Mesenteric fat pad (tissue), 1 donor: ENCODE measurements at places on chromosomes 12 and 14.
A peak's percentile ranks its signal among the peaks of the same experiment; 100 is the strongest.

- no peak for DNase-seq
These were observed 472.1 kb downstream of the BCL11B start for GRCh38 chr14:98799891-98800290.

GRCh38 chr12:8894378-8894777 is 19.9 kb upstream of the PHC1 start:
- DNase-seq = no peak

GRCh38 chr12:8817856-8818255 is 4.6 kb upstream of the A2ML1 start:
- DNase-seq = no peak

DNA sequence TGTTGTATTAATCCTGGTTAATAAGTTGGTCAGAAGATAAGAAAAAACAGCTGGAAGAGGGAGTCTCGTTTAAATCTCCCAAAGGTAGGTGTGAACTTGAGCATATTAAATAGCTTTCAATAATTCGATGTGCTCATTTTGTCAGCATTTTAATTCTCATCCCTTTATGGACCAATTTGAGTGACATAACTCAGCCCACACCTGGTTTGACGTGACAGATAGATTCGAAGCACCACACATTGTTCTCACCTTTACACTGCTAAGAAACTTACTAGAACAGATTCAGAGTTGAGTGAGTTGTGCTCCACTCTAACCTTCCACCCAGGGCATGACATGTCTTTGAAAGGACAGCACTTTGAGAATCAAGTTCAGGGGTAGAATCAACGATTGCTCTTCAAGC is 161.4 kb upstream of the GZMB start:
- no peak for DNase-seq

DNA sequence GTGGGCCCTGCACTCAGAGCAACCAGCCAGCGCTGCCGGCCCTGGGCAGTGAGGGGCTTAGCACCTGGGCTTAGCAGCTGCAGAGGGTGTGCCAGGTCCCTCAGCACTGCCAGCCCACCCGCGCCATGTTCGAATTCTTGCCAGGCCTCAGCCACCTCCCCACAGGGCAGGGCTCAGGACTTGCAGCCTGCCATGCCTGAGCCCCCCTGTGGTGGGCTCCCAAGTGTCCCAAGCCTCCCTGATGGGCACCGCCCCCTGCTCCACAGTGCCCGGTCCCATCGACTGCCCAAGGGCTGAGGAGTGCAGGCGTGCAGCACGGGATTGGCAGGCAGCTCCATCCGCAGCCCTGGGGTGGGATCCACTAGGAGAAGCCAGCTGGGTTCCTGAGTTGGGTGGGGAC is 98.0 kb upstream of the NID2 start:
- DNase-seq = no peak

GRCh38 chr12:101038289-101038871 is 171.7 kb downstream of the SLC5A8 start:
- DNase-seq = no peak

DNA sequence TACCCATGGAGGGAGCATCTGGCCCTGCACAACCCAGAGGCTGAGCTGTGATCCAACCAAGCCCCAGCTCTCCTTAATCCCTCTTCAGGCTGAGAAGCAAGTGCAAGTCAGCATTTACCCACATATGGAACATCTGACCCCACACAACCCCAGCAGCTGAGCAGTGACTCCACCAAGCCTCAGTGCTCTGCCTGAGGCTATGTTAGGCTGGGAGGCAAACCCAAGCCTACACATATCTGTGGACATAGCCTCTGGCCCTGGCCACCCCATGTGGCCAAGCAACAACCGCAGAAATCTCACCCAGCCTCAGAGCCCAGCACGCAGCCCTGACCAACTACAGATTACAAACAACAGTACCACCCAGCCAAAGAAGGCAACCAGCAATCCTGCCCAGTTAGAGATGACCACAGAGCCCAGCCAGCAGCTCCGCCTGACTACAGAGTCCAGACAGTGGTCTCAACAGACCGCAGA is 142.8 kb downstream of the NUAK1 start:
- no peak for DNase-seq

GRCh38 chr12:57844709-57845477 is 1.6 kb downstream of the CTDSP2 start:
- DNase-seq = no peak

DNA sequence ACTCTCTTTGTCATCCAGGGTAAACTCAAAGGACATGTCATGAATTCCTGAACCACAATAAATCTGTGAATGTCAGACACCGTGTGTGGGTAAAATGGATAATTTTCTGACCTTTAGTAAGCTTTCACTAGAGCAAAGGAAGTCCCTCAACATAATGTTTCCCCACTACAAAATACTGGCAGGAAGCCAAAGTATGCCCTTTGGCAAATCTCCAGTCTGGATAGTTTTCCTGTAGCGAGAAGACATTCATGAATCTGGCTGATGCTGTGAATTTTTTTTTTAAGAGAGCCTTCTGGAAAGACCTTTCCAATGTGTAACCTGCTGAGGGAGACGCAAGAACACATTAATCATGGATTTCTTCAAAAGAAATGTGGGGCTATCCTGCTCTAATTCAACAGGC is 389.6 kb upstream of the DDHD1 start:
- DNase-seq = no peak

DNA sequence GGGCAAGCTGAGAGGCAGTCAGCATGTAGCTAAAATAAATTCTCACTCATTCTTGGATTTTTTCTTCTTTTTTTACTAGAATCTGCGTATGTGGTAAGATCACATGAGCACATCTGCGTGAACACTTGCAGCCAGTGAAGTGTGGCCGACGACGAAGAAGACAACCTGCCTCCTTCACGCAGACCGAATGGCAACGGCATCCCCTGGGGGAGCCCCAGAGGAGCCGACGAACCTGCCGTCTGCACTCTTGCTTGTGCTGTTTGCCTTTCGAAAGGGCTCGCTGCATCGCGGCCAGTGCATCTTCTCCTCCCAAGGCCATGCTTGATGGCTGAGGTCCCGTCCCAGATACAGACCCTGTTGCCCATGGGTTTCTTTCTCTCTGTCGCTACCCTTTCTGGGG is 113.8 kb downstream of the KCNK10 start:
- DNase-seq = no peak

- no peak for DNase-seq
These were observed 171.0 kb upstream of the LHX5 start for GRCh38 chr12:113642672-113643071.

- DNase-seq = no peak
These were observed 49.9 kb downstream of the TSPAN8 start for GRCh38 chr12:71107936-71108335.

DNA sequence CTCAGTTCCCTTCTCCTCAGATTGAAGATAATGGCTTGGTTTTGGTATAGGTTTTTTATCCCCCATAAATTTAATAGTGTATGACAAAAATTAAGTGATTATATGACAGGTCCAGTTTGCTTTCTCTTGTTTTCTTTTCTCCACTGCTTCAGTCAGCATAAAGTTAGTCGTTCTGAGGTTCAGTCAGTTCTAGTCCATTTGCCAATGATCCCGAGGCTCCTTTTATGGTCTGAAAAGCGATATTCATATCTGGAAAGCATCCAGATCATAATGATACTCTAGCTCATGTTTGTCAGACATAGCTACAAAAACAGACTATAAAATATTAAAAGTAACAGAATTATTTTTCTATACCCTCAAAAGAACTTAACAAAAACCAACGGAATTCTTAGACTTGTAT is 67.1 kb upstream of the SLC38A4 start:
- DNase-seq = no peak

DNA sequence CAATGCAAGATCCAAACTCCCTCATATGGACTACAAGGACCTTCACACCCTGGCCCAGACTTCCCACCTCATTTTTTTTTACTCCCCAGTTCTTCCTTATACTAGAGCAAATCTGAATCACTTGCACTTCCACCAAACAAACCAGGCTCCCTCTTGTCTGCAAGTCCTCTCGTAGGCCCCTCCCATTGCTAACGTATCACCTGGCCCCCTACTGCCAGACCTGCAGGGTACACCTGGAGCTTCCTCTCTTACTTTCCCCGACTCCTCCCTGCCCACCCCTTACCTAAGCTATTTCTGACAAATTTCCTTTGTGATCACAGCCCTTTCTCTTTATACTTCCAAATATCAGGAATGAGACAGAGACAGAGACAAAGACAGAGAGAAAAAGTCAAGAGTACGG is 463.9 kb downstream of the GALC start:
- DNase-seq = no peak

GRCh38 chr12:46343118-46343852 is 29.3 kb downstream of the SLC38A2 start:
- no peak for DNase-seq

DNA sequence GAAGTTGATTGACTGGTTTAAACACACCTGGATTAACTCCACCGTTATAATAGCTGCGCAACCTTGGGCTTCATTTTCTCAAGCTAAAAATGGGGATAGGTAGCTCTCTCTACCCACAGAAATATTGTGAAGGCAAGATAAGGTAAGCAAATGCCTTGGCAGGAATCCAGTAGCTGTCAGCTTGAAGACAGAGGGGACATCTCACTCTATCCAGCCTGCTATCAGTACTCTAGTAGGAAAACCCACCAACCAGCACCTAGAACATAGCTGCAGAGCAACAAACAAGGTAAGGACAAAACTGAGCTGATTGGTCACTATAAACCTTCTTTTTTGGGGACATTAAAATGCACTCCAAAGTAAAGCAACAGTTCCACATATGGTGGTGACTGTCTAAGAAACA is 7.7 kb downstream of the CSRP2 start:
- no peak for DNase-seq

DNA sequence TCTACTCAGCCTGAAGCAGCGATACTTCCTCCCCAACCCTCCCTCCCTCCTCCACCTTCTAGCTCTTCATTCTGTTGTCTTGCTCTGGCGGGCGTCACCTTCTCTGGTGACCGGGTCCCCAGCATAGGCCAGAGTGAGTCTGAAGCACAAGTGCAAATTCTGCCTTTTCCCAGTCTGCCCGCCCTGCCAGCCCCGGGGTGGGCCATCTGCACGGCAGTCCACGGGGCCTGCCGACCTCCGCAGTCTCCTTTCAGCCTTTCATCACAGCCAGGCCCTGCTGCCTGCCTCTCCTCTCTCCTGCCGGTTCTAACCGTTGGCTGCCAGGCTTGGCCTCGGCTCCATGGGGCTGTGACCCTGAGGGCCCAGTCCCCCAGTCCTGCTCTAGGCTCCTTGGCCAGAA is 58.7 kb downstream of the TESC start:
- DNase-seq = no peak

GRCh38 chr14:73613419-73613963 is 1.2 kb downstream of the ACOT6 start:
- peak; percentile 14 for DNase-seq

GRCh38 chr12:57161491-57161890 is 14.1 kb upstream of the LRP1-AS start:
- no peak for DNase-seq

DNA sequence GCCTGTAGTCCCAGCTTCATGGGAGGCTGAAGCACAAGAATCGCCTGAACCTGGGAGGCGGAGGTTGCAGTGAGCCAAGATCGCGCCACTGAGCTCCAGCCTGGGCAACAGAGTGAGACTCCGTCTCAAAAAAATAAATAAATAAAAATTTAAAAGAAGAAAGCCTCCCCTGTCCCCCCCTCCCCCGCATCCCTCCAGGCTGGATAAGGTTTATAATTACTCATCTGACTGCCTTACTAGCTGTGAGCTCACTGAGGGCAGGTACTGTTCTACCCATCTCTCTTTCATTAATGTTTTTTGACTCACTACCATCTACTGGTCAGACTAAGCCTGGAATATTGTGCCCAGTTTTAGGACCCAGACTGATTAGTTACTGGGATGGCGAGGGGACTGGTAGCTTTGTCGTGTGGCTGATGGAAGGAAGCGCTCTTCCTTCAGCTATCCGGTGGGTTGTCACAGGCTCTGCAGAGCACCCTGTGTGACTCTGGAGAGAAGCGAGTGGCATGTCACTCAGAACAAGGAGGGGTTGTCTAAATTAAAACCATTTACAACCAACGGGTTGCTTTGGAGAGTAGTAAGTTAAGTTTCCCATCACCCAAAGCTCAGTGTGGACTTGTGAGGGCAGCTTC is 16.9 kb downstream of the EVL start:
- no peak for DNase-seq

DNA sequence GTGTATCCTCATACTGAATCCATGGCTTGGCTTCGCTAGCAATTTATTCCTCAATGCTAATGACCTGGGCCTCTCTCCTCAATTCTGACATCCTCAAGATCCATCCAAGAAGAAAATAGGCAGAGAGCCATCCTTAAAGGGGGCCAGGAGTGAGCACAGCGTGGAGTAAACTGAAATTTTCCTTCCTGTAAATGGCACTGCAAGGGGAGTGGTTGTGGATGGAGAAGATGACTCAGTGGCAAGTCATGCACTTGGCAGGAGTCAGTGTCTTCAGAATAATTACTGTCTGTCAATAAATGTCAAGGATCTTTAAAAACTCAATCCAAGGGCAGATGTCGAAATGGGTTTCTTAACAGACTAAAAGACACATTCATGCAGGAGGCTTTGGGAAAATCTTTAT is 88.0 kb upstream of the TMEM132C start:
- DNase-seq = no peak

- no peak for DNase-seq
These were observed 15.6 kb downstream of the CSRNP2 start for GRCh38 chr12:51067771-51068170.

DNA sequence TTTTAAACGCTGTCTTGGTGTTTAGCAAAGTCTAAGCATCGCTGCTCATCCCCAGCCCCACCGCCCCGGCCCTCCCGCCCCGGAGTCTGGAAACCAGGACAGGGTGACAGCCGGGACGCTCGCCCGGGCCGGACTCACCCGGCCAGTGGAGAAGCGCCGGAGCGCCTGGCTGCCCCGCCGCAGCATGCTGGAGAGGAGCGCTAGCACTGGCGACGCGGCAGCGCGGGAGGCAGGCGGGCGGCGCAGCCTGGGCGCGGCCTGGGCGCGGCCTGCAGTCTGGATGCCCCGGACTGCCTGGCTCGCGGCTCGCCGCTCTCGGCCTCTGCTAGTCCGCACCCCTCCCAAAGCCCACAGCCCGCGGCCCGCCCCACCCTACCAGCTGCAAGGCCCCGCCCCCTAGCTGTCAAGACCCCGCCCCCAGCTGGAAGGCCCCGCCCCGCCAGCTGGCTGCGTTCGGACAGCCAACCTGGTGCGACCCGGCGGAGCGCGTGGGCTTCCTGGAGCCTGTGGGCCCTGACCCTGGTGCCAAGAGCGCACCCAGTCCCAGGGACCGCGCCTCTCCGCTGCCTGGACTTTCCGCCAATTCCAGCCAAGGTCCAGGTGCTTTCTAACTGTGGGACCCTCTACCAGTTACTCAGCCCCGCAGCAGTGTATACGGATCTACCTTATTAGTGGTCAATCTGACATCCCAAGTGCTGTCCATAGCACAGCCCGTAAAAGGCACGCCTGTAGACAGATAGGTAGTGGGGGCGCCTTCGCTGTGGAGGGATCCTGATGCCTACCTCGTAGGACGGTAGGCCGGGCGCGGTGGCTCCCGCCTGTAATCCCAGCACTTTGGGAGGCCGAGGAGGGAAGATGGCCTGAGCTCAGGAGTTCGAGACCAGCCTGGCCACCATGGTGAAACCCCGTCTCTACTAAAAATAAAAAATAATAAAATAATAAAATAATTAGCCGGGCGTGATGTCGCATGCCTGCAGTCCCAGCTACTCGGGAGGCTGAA is at the start of gene ALDH1L2:
ALDH1L2 (minus strand) TSS at position 208 of the 1,000 bp plus-strand sequence; CDS start at position 186, 22 bp downstream.
- peak; percentile 94 for DNase-seq
